T-helper 2 cell treated with Interferon-gamma antibody and Interleukin-4, amounts not matched to agents 5 μg/mL and 100 μg/mL, for 36 hours (primary cell): ENCODE measurements at places on chromosomes 16 and 17.
A peak's percentile ranks its signal among the peaks of the same experiment; 100 is the strongest.

GRCh38 chr16:29806099-29806579, at the start of gene MAZ:
Gene MAZ (plus strand): TSS chr16:29806529. CDS start chr16:29806702, 173 bp downstream.
- DNase-seq: peak; percentile 69

DNA sequence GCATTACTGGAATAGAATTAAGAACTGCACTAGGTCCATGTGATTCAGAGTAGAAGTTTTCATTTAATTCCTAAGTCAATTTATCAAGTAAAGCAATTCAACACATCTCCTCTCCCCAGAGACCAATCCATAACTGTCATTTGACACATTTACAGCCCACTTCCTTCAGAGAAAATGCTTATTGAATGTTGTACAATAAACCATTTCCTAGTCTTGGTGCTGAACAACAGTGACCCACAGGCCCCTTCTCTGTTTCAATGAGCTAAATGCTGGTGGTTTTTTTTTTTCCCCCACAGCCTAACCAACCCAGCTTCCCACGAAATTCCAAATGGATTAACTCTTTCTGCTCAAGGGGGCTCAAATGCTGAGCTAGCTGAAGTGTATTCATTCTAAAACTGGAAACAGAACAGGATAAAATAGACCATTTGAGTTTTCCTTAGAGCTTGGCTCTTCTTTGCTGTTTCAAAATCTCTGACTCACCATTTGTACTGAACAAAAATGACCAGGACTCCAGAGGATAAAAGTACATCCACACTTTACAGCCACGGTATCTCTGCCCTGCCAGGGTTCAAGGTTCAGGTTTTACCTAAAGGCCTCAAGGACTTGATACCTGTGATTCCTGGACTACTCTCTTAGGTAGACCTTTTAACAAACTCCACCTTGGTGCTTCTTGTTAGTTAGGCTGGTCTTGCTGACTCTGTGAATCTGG, 62.3 kb downstream of the TMEM100 start:
- no peak for DNase-seq

GRCh38 chr16:65244787-65245186, 122.9 kb upstream of the CDH11 start:
- DNase-seq: no peak

- DNase-seq: no peak
Measured at GRCh38 chr16:59612094-59612493, 878.0 kb upstream of the GOT2 start.

GRCh38 chr16:84940670-84941551, 70.4 kb downstream of the ZDHHC7 start:
- no peak for DNase-seq

- DNase-seq: no peak
Measured at GRCh38 chr16:76500006-76500405, 222.8 kb downstream of the CNTNAP4 start.

DNA sequence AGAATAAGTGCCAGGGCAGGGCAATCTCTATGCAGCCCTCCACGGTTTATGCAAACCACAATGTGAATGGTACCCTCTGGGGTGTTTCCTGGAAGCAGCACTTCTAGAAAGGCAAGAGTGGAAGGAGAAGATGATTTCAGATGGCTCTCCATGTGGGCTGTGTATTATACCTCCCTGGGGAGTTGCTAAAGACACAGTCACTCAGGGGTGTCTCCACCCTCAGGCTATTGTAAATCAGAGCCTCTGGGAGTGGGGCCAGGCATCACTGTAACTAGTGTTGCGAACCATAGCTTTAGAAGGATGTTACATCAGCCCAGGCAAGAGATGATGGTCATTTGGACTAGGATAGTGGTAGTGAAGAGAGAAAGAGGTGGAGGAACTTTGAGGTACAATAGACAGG, 83.3 kb upstream of the ZKSCAN2 start:
- DNase-seq: no peak

DNA sequence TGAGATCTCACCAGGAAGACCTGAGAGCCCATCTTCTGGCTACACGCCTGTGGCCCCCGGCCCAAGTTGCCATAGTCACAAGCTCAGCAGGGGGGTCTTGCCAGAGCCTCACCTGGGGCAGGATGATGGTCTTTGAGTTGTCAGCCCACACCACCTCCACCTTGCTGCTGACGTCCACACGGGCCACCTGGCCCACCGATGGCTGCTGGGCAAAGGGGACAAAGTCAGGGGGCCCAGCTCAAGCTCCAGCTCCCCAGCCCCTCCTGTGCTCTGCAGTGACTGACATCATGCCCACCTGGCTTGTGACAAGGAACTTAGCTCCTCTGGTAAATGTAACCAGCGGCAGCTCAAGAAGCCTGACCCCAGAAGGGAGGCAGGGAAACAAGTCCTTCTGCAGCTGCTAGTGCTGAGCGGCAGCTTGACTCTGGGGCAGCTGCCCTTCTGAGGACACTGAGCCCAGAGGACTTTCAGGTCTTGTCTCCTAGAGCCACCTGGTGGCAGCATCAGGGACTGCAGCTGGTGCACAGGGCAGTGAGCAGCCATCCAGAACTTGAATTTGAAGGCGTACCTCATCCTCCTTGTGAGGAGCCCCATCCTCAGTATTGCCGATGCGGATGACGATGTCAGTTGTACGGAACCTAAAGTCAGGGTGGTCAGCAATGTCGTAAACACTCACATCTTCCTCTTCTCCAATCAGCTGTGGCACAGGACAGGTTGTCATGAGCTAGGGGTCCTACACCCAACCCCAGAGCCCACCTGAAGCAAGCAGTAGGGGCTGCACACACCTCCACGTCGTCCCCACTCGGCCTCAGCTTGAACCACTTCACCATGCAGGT, 13.5 kb downstream of the SPHK1 start:
- peak; percentile 69 for DNase-seq

- DNase-seq: peak; percentile 71
Measured at GRCh38 chr17:489758-490329, 137.2 kb upstream of the RPH3AL start.

DNA sequence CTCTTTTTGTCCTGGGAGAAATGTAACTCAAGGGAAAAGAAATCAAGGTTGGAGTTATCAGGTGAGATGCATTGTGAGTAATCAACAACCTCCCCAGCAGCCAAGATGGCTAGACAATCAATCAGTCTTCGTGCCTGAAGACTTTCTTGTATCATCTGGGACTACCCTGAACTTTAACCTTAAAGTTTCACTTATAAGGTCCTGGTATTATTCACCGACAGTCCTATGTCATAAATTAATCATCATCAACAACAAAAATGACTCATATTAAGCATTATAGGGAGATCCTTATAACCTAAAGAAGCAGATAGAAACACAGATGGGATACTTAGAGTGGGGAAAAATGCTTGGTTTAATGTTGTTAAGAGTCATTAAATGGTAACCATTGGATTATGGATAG, 7.7 kb upstream of the TEKT3 start:
- no peak for DNase-seq

DNA sequence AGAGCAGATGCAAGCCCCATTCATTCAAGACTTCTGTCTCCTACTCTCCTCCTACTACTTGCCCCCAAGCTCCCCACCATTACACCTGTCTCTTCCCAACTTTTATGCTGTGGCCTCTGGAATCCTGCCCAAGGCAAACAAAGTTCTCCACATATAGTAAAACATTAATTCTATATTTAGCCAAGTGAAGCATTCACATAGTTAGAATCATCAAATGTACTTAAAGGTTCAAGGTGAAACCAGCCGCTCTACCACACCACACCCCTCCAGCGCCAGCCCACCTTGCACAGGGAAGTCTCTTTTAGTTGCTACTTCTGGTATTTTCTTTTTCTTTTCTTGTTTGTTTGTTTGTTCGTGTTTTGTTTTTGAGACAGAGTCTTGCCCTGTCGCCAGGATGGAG, 25.4 kb upstream of the GUCY2D start:
- no peak for DNase-seq

DNA sequence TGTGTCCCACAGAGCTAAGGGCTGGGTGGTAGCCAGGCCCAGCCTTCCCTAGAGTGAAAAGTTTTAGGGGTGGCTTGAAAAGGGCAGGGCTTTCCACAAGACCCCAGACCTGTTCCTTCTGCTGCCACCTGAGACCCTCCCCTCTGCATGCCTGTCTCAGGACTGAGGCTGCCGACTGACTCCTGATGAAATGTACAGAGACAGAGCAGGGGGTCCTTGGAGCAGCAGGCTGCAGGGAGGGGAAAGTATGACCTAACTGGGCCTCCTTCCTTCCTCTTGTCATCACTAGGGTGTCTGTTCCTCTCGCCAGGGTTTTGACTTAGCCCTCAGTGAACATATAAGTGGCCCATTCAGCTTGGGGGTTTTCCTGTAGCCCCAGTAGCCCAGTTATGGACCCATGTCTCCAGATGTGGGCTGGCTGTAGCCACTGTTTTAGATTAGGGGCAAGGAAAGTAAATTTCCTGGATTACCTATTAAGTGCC, 14.9 kb upstream of the NFATC3 start:
- DNase-seq: no peak

DNA sequence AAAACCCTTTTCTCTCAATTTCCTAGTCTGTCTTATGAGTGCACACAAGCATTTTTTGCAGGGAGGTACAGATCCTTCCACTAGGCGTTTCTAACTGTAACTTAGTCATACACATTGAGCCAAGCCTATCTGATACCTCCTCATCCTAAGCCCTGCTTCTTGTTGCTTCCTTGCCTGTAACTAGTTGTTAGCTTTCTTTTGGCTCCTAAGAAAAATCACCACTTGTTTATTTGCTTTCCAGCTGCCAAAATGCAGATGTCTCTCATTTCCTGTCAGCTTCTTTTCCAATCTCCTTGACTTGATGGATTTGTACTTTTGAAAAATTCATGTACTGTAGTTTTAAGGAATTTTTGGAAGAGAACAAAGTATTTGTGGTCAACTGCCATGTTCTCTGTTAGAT, 73.7 kb downstream of the TNRC6C start:
- no peak for DNase-seq

DNA sequence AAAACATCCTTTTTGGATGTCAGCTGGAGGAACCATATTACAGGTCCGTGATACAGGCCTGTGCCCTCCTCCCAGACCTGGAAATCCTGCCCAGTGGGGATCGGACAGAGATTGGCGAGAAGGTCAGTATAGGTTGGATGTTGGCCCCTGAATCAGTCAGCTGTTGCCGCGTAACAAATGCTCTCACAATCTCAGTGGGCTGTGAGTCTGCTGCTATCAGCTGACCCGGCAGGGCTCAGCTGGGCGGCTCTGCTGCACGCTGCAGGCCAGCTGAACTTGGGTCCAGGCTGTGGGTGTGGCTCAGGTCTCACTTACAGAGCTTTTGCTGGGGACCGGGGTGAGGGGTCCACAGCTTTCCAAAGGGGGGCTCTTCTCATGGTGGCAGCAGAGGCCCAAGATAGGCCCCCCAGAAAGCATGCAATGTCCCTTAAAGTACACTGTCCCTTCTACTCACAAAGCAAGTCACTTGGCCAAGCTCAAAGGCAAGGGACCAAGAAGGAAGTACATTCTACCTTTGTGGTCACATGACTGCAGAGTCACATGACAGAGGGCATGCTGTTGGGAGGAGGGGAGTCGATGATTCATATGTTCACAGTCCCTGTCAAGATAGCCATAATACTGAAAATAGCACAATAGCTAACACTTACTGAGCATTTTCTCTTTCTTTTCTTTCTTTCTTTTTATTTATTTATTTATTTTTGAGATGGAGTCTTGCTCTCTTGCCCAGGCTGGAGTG, 134.2 kb downstream of the ABCC1 start:
- no peak for DNase-seq

- no peak for DNase-seq
Measured at GRCh38 chr16:75080205-75081029, 36.2 kb downstream of the LDHD start.

GRCh38 chr16:22787466-22788192, 26.3 kb upstream of the HS3ST2 start:
- DNase-seq: no peak

- no peak for DNase-seq
Measured at GRCh38 chr17:29240477-29240876, 6.2 kb upstream of the CRYBA1 start.

GRCh38 chr16:74749291-74750055, 25.1 kb downstream of the FA2H start:
- DNase-seq: no peak

DNA sequence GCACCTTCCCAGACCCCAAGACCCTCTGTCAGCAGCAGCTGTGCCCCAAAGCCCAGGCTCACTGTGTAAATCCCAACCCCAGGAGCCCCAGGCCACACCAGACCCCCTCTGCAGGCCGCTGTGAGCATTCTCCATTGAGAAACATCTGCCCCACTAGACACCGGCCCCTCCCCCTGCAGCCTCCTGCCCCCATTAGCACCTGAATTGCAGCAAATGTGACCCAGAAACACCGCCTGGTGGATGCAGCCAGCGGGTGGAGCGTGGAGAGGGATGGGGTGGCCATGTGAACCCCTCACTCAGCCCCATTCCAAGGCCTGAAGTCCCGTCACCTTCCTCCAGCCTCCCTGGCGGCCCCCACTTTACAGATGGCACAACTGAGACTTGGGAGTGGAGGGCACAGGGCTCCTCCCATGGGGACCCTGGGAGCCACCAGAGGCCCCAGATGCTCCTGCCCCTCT, 2.2 kb downstream of the UBALD1 start:
- no peak for DNase-seq

- no peak for DNase-seq
Measured at GRCh38 chr17:47363171-47363570, 39.4 kb downstream of the EFCAB13 start.

DNA sequence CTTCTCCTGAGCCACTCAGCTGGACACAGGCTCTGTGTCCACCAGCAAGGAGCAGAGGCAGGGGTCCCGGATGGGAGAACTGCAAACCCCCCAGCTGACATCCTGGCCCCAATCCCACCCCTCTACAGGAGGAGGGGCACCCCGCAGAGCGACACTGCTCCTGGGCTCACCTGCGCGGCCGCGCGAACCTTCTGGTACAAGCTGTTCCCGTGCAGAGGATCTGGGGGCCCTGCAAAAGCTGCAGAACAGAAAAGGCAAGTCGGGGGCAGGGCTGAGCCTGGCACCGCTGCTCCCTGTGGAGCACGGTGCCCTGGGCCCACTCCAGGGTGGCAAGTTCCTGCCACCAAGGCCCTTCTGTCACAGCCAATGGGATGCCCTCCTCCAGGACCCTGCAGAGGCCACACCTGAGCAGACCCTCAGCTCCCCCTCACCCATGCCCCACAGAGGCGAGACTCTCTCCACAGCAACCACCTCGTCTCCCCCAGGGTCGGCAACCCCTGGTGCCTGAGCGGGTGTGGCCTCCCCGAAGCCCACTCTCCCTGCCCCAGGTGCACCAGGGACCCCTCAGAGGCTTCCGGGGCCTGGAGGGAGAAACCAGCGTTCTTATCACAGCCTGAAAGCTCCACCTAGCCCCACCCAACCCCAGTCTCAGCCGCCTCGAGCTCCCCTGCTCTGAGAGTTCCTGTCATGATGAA, 4.9 kb downstream of the TEPSIN start:
- DNase-seq: no peak

GRCh38 chr16:12802048-12802447, 1.6 kb downstream of the CPPED1 start:
- DNase-seq: no peak

DNA sequence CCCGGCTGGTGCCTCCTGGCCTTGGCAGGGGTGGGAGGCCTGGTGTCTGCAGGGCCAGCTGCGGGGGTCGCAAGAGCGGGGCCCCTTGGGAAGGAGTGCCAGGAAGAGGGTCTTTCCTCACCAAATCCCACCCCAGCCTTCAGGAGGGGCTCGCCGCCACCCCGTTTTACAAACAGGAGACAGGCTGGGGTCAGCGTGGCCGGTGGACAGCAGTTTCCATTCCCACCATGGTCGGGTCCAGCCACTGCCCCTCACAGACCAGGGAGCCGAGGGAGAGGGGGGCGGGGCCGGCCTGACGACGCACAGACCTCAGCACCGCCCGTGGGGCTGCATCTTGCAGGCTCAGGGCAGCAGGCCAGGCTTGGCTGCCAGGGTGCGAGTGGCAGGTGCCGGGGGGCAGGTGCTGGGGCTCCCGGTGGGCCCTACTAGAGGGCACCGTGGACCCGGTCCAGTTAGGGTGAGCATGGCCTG, 7.6 kb downstream of the CBFA2T3 start:
- no peak for DNase-seq
